Hematopoietic multipotent progenitor cell (in vitro differentiated cells): ENCODE measurements at places on chromosomes 16 and 17.
A peak's percentile ranks its signal among the peaks of the same experiment; 100 is the strongest.

- no peak for DNase-seq
These were observed 19.4 kb downstream of the KLHL36 start for GRCh38 chr16:84667600-84668309.

DNA sequence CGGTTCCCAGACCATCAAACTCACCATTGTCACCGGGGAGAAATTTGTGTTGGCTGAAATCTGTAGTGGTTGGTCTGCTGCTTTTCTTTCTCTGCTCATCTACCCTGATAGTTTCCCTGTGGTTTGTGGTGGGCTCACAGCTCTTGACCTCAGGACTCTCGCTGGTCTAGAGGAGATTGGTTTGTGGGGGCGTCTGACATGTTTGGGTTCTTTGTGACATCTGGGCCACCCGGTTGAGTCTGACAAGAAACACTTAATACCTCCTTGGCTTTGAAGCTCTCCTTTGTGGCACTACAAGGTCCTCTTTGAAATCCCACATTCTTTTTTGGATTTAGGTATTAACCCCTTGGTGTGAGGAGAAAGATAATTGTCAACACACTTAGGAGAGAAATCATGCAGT lies 662.0 kb downstream of the WWOX start:
- no peak for DNase-seq

GRCh38 chr17:76498876-76499251 lies 2.4 kb downstream of the RHBDF2 start:
- DNase-seq: no peak

DNA sequence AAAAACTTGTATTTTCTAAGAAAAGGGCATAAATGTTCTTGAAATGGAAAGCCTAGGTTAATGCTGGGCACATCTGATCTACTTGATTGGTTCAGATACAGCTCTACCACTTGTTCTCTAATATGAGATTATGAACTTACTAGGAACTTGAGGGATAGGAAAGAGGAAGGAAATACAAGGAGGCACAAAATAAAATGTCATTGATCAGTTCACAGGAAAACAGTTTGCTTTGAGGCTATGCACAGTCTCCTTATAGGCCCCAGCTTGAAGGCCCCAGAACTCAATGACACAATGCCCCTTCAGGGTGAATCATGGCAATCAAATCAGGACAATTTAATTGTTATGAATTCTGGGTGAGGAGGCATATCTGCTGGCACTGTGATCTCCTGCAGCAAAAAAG lies 27.1 kb downstream of the NXPH3 start:
- no peak for DNase-seq

DNA sequence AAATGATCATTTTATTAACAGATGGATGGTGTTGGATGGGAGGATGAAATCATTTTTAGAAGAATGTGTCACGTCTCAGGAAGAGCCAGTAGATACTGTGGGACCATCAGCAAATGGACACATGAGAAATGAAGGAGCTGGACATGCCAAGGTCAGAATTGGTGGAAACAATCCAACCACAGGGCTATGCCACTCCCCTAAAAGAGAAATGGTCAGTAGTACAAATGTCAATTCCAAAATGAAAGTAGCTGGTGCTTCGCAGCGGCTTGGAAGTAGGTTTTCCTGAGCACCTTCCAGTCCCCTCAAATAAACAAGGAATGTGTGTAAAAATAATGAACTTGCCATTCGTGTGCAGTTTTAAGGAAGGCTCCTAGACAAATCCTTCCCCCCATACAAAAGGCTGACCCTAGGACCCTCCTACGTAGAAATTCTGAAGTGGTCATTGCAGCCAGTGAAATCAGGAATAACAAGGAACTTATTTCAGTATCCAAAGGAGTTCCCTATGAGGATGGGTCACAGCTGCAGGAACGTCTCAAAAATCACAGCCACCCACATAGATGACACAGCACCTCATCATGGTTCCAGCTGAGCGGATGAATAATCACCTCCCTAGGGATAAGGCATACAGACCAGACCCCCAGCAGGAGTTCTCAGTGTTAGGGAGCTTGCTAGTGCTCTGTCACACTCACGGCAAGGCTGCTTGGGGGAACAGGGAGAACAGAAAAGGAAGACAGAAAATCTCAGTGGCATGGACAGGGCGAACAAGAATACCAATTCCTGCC lies 239.2 kb downstream of the HS3ST3A1 start:
- DNase-seq: no peak

- peak; percentile 45 for DNase-seq
These were observed 82.2 kb upstream of the ARL4D start for GRCh38 chr17:43316522-43317142.

- no peak for DNase-seq
These were observed 2.3 kb upstream of the IRX3 start for GRCh38 chr16:54288835-54289241.

GRCh38 chr16:67030221-67030962 lies 1.4 kb downstream of the CBFB start:
- no peak for DNase-seq

- no peak for DNase-seq
These were observed 19.3 kb upstream of the MNT start for GRCh38 chr17:2420176-2420575.

GRCh38 chr16:72961115-72961832 lies 86.7 kb downstream of the ZFHX3 start:
- DNase-seq: no peak

DNA sequence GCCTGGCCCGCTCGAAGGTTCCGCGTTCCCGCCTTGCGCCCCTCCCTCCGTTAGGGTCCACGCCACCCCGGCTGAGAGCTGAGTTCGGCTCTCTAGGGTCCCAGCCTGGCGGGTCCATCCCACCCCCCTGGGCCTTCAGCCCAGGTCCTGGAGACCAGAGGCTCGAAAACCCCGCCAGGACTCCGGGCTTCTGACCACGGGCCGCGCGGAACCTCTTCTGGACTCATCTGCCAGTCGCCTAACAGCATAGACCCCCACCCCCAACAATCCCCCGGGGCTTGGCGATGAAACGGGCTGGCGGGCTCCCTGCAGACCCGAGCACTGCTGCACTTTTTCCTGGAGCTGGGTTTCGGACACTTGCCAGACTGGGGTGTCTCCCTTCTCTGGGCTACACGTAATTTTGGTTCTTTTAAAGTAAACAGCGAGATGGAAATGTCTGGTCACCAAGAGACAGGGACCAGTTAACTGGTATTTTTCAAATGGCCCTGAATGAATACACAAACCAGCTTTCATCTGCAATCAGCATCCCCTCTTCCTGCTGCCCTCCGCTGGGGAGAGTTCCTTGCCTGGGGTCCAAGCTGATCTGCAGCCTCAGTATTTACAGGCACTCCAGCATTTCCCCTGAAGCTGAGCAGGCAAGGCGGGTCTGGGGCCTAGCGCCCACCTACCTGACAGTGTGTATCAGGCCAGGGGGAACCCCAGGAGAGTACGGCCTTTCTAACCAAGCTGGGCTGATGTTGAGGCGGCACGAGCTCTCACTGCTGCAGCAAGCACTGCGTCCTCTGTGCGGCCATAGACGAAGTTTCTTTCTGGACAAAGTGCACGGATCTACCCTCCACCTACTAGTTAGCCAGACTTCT lies 639 bp upstream of the TRIM65 start:
- DNase-seq: no peak

DNA sequence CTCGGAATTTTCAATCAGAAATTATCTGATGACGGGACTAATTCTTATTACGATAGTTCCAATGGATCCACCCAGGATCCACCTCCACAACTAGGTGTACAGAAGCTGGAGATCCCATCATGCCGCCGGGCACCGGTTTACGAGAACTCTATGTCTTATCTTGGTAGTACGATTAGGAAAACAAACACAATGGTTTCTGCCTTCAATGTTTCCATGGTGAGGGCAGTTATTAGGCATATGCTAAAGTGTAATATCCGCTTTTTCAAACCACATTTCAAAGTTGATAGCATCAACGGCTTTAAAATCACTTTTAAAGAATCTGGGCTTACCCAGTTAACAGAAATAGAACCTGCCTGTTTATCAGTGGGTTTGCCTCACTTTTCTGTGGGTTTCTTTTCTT lies 705.7 kb downstream of the MAF start:
- no peak for DNase-seq

DNA sequence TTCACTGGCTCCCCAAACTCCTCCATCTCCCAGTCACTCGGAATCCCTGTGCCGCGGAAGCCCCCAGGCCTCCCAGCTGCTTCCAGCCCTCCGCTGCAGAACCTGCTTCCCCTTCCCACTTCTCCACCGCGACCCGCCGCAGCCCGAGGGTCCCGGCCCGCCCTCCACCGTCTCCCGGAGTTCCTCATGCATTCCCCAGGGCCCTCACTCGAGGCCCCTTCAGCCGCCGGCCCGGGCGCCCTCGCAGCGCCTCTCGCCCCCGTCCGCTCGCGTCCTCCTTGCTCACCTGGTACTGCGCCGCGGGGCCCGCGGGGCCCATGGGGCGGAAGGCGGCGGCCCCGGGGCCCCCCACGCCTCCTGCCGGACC lies 329 bp downstream of the SMARCD2 start:
- no peak for DNase-seq

GRCh38 chr16:56109205-56109604 lies 82.1 kb upstream of the GNAO1 start:
- no peak for DNase-seq

GRCh38 chr16:69108064-69108904 lies 2.8 kb downstream of the HAS3 start:
- no peak for DNase-seq

GRCh38 chr17:47857551-47858455 lies 6.8 kb upstream of the SP6 start:
- no peak for DNase-seq

- DNase-seq: no peak
These were observed 165.2 kb downstream of the WWOX start for GRCh38 chr16:78264642-78265041.

DNA sequence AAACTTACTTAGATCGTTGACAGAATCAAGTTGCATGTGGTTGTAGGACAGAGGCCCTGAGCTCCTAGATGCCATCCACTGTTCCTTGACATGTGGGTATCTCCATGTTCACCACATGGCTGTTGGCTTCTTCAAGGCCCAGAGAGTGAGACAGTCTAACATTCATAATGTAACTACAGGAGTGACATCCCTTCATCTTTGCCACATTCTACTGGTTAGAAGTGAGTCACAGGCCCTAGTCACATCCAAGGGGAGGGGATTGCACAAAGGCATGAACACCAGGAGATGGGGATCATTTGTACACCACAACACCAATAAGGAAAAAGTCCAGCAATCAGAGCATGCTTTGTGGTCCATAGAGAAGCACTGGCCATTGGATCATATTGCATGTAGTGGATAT lies 56.6 kb downstream of the WSCD1 start:
- DNase-seq: no peak

DNA sequence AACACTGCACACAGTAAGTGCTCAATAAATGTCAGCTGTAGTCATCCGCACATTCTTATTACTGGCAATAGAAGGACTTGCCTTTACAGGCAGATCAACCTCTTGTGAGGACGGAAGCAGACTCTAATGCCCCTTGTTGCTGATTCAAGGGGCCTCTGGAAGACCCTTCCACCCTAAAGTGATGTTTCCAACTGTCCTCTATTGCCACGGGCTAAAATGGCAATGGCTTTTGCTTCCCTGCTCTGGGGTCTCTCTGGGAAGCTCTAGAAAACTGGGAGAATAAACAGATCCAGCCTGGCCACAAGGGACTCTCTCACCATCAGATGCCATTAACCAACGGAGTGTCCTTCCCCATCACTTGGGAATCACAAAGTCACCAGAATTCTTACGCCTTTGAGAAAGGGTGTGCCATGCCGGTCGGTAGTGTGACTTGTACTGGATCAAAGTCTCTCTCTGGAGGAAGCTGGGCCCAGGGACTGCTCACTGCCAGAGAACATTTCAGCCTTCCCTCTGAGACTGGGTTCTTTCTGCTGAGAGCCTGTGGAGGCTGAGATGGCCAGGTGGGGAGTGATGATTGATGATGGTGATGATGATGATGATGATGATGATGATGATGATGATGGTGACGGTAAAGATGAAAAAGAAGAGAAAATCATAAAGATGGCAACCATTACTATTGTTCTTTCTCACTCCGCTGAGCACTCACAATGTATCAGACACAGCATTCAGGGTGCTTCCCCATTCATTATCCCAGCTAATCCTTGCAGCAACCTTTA lies 146.8 kb downstream of the CYLD start:
- no peak for DNase-seq

DNA sequence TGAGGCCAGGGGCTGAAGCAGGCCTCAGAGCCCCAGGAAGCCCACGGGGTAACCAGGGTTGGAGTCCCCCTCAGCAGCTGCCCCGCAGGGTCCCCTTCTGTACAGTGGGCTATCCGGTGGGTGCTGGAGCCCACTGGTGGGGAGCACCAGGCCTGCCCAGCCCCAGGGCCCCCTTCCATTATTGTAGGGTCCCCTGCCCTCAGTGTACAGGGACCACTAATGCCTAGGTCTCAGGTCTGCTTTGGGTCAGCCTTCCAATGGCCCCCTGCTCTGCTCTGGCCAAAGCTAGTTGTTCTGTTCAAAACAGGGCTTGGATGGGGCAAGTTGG lies 1.1 kb downstream of the ADAM11 start:
- no peak for DNase-seq

- DNase-seq: no peak
These were observed 399.2 kb downstream of the CNTNAP4 start for GRCh38 chr16:76676356-76676755.

- no peak for DNase-seq
These were observed 121.6 kb downstream of the CHD9 start for GRCh38 chr16:53176434-53176833.

GRCh38 chr17:1606352-1606985 lies 22.2 kb downstream of the SLC43A2 start:
- no peak for DNase-seq

DNA sequence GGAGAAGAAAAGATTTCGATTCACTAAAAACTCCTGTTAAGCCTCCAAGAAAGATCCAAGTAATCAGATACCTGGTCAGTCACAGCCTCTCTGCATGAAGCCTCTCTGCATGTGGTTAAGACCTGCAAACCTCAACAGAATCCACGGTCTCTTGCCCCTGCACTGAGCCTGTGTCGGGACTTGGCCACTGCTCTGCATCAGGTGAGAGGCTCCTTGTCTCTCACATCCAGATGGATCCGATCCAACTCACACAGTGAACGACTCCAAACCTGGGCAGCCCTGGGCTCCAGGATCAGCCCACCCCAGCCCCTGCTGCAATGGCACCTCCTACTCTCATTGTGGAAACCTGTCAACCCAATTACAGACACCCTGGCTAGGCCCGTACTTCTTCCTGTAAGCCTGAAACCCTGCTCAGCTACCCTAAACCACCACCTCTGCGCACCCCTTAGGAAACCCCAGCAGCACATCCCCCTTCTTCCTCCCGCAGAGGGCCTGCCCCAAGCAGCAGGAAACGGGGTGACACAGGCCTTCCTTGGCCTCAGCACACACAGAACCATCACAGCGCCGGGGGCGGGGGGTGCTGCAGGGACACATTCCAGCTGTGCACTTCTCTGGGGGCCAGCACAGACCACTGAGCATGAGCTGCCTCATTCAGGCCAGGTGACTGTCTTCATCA lies 129.5 kb downstream of the ANKRD11 start:
- peak; percentile 31 for DNase-seq

GRCh38 chr17:2796164-2797125 lies at the start of gene RAP1GAP2:
Gene RAP1GAP2 (plus strand): TSS chr17:2796438. CDS start chr17:2796528, 90 bp downstream.
- no peak for DNase-seq
